ENCODE measurements at places on chromosomes 7 and 10.
A peak's percentile ranks its signal among the peaks of the same experiment; 100 is the strongest.

- no peak for DNase-seq
Observed at GRCh38 chr10:95697429-95697828, 3.7 kb upstream of the TCTN3 start.

GRCh38 chr7:11843113-11843765 is 11.2 kb upstream of the THSD7A start:
- no peak for DNase-seq

GRCh38 chr7:15802425-15802824 is 115.9 kb upstream of the MEOX2 start:
- no peak for DNase-seq

- DNase-seq, result no peak
Observed at GRCh38 chr7:78326876-78327275, 528.3 kb downstream of the PHTF2 start.

DNA sequence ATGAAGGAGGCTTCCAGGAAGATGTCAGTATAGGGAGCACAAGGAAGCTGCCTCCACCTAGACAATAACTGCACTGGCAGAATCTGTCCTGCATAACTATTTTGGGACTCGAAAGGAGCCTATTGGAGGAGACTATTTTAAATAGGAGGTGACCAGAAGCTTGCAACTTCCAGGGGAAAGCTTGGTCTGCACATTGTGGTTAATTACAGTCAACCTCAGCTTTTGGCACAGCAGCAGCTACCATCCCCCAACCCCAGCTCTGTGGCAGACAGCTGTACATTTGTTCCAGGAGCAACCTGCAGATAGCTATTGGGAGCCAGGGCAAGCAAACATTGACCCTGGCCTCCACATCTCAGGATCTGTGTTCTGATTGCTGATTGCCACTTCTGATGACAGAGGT is 46.3 kb upstream of the NANOS1 start:
- DNase-seq, result no peak

GRCh38 chr10:71684356-71685173 is 35.0 kb downstream of the C10orf105 start:
- DNase-seq, result peak; percentile 61

GRCh38 chr7:18445483-18445882 is 50.1 kb upstream of the HDAC9 start:
- no peak for DNase-seq

DNA sequence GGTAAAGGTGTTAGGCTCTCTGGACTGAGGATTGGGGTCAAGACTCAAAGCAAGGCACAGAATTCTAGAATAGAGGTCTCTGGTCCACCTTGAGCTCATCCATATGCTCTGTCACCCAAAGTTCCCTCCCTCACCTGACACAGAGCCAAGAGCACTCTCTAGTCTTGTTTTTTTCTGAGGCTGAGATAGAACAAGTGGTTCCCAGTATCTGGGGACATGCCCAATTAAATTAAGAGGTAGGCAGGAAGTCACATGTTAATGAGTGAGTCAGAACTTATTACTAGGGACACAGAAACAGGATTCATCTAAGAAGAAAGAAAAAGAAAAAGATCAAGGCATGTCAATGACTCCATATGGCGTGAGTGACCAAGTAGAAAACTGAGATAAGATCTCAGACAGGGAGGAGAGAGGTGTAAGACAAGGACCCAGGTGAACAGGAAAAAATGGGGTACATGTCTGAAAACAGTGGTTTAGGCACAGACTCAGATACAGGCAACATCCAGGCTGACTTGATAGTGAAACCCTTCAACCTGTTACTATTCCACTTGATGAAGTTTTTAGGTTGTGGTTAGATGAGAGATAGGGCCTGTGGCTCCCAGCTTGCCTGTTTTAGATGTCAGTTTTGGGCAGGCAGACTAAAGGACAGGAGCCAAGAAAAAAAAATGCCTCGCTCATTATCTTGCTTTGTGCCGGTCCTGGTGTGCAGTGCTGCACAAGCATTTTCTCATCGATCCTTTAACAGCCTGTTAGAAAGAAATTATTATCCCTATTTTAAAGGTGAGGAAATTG is 609.9 kb downstream of the CCSER2 start:
- DNase-seq, result no peak

GRCh38 chr10:120776442-120776841 is 74.7 kb upstream of the WDR11 start:
- no peak for DNase-seq

GRCh38 chr7:155560982-155561686 is 14.8 kb upstream of the CNPY1 start:
- no peak for DNase-seq

DNA sequence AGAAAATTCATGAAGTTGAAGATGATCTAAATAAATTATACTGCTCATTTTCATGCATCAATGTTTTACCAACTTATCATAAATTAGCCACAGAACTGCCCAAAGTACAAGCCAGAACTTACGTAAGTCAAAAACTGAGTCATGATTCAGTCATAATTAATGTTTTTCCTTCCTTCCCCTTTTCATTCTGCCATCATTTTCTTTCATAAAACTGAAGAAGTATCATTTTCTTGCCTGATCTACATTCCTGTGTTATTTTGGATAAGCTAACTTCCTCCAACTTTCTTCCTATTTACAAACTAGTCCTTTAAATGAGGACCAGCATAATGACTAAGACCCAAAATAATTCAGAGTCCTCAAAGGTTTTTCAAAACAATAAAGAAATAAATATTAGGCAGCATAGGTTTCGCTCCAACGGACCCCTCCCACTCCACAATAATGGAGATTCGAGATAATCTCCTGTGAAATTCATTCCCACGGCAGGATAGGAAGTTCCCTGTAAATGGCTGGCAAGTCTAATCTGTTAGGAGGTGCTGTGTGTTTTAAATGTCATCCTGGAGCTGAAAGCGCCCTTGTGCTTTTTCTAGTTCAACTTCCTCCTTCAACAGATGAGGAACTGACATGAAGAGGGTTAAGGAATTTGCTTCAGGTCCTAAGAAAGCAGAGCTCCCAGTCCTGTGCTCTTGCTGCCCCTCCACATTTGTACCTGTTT is 218.9 kb downstream of the DOCK4 start:
- DNase-seq, result no peak
